ENCODE measurements at places on chromosomes 5 and 9. TPM values are rescaled to one million over a fixed set of nuclear protein-coding genes. Genes with fewer than 3 reads are reported as not detected.

The PCDHGA9 gene
- total RNA-seq, result 1.4 TPM

The BARX1 gene
- total RNA-seq, result not detected

The AGPAT2 gene
- total RNA-seq, result 45.6 TPM

The BTNL9 gene
- not detected for total RNA-seq

The FOXD1 gene
- total RNA-seq, result 18.0 TPM

The PCDHGB2 gene
- total RNA-seq, result 3.0 TPM

The THBS4 gene
- total RNA-seq, result 0.91 TPM

The CTXN3 gene
- not detected for total RNA-seq

The PCDHGA12 gene
- total RNA-seq, result 17.4 TPM

The SLC6A18 gene
- not detected for total RNA-seq

The SLC36A2 gene
- not detected for total RNA-seq

The DMRT2 gene
- total RNA-seq, result not detected

The MARCHF11 gene
- total RNA-seq, result not detected

The KCNT1 gene
- total RNA-seq, result not detected

The PCDHB2 gene
- under 0.01 TPM for total RNA-seq

The GNAQ gene
- 18.6 TPM for total RNA-seq

The DMRT3 gene
- total RNA-seq, result not detected

The IFNA2 gene
- not detected for total RNA-seq

The DCANP1 gene
- not detected for total RNA-seq

The NTRK2 gene
- not detected for total RNA-seq

The FST gene
- total RNA-seq, result 57.1 TPM

The ZNF366 gene
- total RNA-seq, result under 0.01 TPM

The MAN2A1 gene
- 16.3 TPM for total RNA-seq

The GFRA3 gene
- not detected for total RNA-seq

The NUTM2G gene
- not detected for total RNA-seq

All from epithelial cell of alveolus of lung (primary cell).